Upper lobe of left lung (tissue), 6 donors: ENCODE measurements at places on chromosomes 13 and 19.

DNA sequence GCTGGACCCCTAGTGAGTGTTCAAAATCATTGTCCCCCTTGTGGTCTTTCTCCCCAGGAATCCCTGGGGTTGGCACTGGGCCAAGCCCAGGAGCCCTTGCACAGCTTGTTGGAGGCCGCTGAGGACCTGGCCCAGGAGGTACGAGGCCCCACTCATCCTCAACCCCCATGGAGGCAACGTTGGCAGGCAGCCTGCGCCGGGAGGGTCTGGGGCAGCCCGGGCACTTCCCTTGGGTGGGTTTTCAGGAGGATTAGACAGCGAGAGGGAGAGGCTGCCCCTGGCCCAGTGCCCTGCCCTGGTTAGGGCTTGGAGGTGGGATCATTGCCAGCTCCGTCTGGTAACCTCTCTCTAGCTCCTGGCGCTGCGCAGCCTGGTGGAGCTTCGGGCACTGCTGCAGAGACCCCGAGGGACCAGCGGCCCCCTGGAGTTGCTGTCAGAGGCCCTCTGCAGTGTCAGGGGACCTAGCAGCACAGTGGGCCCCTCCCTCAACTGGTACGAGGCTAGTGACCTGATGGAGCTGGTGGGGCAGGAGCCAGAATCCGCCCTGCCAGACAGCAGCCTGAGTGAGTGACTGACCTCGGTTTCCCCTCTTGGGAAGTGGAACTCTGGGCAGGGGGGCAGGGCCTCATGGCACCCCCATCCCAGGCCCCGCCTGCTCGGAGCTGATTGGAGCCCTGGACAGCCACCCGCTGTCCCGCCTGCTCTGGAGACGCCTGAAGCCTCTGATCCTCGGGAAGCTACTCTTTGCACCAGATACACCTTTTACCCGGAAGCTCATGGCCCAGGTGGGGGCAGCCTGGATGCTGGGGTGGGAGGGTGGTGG lies 3.0 kb downstream of the ABCA7 start:
- H3K27me3 ChIP-seq, result no peaks in the 10 kb centered on the region
- peaks cover 31% of the 10 kb centered on the region for H3K4me1 ChIP-seq
- no peak overlapping the region for H3K27ac ChIP-seq

DNA sequence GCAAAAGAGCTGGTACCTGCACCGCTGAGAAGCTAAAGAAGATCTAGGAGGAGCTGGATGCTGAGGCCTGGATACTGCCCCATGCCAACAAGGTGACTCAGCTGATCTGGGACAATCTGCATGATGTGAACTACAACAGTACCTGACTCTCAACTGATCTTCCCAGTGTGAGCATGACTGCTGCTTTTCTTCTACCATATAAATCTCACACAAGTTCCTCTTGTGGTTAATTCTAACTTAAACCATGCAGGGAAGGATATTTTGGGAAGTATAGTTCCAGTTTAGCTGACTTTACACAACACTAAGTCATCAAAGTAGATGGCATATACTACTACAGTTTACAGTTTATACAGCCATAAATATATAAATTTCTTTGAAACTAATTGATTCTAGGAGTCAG lies 91.9 kb downstream of the SLAIN1 start:
- no peak overlapping the region for H3K4me3 ChIP-seq
- no peaks in the 10 kb centered on the region for H3K27me3 ChIP-seq
- H3K36me3 ChIP-seq, result no peaks in the 10 kb centered on the region
- no peaks in the 10 kb centered on the region for H3K4me1 ChIP-seq
- DNase-seq, result no peak

DNA sequence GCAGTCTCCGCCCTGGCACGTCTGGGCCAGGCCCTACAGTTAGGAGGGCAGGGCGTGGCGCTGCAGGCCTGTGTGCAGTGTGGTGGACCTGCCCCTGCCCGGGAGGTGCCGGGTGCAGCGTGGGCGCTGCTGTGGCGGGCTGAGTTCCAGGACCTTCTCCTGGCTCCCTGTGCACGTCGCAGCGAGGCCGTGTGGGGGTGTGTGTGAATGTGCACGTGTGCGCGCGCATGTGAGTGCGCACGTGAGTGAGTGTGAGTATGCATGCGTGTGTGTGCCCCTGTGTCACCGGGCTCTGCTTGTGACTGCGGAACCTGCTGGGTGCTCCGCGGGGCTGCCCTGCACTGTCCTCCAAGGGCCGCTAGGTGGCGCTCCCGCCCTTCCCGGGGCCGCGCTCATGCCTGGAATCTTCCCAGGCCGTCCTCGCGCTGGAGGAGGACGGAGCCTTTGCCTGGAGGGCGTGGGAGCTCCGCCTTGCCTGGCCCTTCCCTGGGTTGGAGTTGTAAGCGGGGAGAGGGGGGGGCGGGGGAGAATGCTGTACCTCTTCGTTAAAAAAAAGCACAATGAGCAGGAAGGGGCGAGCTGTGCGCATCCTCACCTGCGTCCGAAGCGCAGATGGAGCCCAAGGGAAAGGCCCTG lies 79.3 kb downstream of the KDM4B start:
- H3K27ac ChIP-seq, result no peak overlapping the region
- no peak overlapping the region for H3K4me3 ChIP-seq
- DNase-seq, result peak; percentile 77
- no peaks in the 10 kb centered on the region for H3K27me3 ChIP-seq
- peaks cover 29% of the 10 kb centered on the region for H3K4me1 ChIP-seq

GRCh38 chr13:113179374-113180230 lies 21.2 kb downstream of the PROZ start:
- peaks cover 9% of the 10 kb centered on the region for H3K4me1 ChIP-seq
- H3K27ac ChIP-seq, result peak overlapping the region; percentile 45
- H3K36me3 ChIP-seq, result peaks cover 88% of the 10 kb centered on the region
- H3K4me3 ChIP-seq, result no peak overlapping the region
- no peaks in the 10 kb centered on the region for H3K27me3 ChIP-seq
- no peak for DNase-seq

GRCh38 chr13:105763851-105764250 lies 771.6 kb downstream of the EFNB2 start:
- no peaks in the 10 kb centered on the region for H3K27me3 ChIP-seq
- no peak overlapping the region for H3K27ac ChIP-seq
- no peak for DNase-seq
- no peaks in the 10 kb centered on the region for H3K36me3 ChIP-seq
- H3K4me1 ChIP-seq, result no peaks in the 10 kb centered on the region
